ENCODE measurements at places on chromosomes 2 and 18.

DNA sequence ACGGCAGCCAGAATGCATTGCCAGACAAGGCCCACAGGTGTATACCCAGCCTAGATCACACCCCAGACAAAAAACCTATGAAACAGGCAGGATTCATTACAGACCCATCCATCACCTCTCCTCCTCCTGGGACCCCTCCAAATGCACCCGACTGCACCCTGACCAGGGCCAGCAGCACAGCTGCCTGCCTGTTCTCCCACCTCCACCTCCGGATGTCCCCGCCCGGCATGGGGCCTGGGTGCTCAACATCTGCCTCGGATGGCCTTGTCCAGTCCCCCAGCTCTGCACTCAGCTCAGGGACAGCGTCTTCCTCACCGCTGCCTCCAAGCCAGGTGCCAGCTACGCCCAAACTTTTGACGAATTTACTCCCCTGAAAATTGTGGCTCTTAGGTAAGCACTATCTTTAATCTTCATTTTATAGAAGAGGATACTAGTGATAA is 91.1 kb downstream of the TPO start:
- DNase-seq: no peak

- DNase-seq: no peak
Measured at GRCh38 chr2:63962186-63962585, 57.0 kb downstream of the VPS54 start.

GRCh38 chr2:233503481-233503880 is 63.1 kb downstream of the USP40 start:
- DNase-seq: no peak

- no peak for DNase-seq
Measured at GRCh38 chr18:44778788-44779187, 98.1 kb downstream of the SETBP1 start.

DNA sequence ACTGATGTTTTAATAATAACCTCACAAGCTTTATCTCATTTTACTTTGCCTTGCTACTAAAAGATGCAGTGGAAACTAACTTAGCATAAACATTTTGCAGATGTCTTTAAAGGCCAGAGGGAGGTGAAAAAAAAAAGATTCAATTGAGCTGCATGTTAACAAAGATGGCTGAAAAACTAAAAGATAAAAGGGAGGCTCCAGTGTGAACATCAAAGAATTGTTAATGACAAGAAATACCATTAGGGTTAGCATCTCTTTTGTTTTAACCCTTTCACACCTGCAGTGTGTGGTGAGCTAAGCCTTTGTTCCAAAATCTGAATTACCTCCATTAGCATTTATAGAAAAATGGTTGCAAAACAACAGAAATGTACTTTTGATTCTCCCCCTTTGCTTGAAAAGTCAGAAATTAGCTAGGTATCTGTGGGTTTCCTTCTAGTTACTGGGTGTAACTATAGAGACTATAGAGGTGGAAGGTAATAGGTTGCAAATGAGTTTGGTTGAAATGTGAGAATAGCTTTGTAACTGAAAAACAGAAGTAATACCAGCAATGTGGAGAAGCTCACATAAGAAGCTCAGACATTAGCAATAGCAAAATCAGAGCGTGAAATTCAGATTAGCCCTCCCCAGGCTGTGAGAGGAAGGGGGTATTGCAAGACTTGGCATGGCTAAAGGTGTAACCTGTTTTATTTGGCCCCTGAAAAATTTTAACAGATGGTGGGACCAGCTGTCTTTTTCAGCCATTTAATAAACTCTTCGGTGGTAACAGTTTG is 34.8 kb upstream of the SP5 start:
- DNase-seq: no peak

DNA sequence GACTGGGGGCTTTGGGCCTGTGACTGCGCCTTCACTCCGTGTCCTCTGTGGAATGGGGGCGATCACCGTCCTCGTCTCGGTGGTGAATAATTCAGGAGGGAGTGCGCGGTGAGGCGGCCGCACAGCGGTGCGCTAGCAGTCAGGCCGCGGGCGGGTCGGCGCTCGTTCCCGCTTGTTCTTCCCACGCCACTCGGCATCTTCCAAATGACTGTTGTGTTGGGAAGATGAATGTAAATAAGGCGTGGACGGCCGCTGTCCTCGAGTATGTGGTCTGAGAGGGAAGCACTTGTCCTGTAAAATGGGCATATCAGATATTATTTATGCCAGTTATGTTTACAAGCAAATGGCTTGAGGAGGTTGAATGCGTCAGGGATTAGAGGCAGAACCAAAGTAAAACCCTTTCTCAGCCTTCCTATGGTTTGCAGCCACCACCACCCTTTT is 608 bp upstream of the VPS4B start:
- DNase-seq: no peak

DNA sequence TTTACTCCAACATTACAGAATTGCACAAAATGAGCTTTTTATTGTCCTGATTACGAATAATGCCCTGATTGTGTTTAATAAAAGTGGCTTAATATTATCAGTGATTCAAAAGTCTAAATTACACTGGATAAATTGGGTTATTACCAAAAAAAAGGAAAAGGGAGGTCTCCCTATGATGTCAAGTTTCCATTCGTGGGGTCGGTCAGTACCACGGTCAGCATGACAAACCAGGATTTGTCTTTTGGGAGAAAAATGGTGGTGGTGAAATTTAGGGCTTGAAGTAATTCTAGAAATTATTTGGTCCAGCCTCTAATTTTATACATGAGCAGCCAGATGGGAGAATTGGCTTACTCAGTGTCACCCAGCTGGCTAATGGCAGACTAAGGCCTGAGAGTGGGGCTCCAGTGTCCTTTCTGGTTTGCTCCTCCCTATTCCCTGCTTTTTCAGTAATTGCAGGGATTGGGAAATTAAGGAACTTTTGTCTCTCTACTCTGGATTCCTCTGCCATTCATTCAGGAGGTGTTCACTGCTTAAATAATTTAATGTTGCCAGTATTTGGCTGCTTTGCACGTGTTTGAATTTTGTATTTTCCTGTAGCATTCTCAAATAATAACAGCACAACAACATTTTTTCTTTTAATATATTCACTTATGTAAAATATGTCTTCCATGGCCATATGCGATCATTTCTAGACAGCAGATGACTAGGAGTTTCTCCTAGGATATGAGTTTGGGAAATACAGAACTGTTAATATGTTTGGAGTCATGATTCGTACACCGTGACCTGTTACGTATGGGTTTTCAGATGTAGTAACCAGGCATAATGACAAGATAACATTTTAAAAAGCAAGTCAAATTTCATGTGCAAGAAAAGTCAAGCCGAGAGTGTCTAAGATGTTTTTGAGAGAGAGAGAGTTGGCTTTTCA is 128.9 kb upstream of the NOSTRIN start:
- DNase-seq: no peak

DNA sequence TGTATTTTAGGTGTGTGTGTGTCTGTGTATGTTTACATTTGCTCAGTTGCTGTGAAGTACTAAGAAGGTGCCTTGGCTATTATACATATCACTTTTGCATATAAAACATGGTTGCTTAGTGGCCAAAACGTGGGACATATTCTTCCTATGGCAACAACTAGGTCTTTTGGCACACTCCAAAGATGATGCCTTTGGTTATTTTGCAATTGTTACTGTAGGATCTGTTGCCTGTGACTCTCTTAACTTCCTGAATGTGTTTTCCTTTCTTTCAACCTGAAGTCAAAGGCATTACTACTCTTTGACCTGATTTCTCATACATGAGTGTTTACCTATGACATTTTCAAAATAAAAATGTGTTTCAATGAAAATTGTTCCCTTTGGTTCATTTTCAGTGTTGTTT is 160.5 kb downstream of the UBE2E3 start:
- DNase-seq: no peak

DNA sequence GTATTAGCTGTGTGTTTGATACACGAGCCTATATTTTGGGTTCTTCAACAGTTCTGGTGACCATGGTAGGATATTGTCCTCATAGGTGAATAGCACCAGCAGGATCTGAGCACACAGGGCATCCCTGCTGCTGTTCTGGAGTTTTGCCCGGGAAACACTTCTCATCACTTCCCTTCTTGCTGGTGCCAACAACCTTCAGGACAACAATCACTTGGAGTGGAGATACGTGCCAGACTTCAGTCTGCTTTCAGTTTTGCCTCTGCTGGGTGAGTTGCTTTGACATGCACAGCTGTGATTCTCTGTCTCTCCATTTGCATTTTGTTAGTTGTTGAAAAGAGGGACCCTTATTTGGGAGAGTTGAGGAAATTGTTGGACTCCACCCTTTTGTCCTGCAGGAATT is 1347.2 kb upstream of the DDX18 start:
- DNase-seq: no peak

DNA sequence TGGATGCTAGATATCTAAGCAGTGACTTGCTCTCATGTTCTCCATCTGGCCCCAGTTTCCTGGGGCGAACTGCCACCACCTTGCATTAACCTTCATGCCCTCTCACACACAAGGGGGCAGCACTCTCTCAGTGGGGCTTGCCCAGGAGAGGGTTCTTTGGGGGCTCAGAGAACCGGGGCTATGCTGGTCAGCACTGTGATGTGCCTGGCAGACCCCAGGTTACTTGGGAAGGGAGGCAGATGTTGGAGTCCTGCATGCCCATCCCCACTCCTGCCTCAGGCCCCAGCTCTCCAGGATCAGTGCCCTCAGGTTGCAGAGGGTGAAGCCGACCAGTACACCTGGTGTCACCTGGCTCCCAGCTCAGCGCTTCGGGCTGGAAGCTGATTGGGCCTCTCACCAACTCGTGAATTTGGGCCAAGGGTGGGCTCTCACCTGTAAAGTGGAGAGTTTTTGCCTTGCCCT is 396.2 kb upstream of the HS6ST1 start:
- peak; percentile 30 for DNase-seq

DNA sequence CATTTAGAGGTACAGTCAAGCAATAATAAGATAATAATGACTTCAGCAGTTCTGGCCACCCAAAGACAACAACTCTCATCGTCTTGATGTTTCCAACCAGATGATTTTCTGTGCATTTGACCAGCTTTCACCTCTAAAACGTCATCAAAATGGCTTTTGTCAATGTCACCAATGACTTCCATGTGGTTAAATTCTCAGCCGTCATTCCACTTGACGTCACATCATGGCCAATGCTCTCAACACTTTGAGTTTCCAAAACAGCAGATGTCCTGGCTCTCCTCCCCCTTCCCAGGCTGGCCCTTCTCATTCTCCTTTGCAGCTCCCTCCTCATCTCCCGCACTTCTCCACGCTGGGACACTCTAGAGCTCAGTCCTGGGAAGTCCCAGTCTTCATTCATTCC is 258.3 kb downstream of the BCL2 start:
- DNase-seq: no peak

GRCh38 chr2:230893841-230894781 is 29.4 kb downstream of the ITM2C start:
- no peak for DNase-seq

DNA sequence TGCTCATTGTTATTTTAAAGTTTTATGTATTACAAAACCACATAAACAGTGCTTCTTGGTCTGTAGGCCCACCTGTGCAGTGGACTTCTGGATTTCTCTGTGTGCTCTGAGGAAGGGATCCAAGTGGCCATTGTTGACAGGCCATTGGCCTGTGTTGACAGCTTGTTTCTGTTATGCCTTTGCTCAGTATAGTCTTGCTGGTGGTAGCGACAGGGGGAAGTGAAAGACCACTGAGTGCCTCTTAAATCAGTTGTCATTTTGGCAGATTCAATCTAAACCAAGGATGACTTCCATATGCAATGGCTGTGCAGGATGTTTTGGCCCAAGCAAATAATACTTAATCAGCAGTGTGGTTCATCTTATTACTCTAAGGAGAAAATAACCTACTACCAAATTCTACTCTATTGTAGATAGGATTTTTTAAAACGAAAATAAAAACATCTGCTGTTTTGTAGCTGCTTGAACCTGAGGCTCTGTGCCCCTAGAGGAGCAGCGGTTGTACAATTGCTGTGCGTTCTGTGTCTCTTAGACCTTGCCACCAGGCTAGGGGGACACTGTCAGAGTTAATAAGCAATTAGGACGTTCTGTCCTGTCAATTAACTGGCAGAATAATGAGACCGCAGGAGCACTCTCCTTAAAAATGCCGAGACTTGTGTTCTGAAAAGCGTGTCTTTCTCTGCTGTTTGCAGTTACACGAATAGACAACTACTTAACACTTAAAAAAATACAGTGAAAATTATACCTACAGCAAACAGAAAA is 108.2 kb downstream of the RHBDD1 start:
- no peak for DNase-seq

- peak; percentile 38 for DNase-seq
Measured at GRCh38 chr18:46636040-46636630, 20.9 kb downstream of the LOXHD1 start.

All from right atrium auricular region (tissue), 2 donors.